Activated CD4-positive, alpha-beta memory T cell treated with anti-CD3 and anti-CD28 coated beads, Interleukin-2, amount 10 ng/mL, durations not matched to agents 7 days and 5 days (primary cell): ENCODE measurements at places on chromosomes 6 and 20.
A peak's percentile ranks its signal among the peaks of the same experiment; 100 is the strongest.

- DNase-seq = peak; percentile 29
These were observed 66.4 kb upstream of the PDE10A start for GRCh38 chr6:165729307-165729936.

GRCh38 chr6:98323605-98324004, 510.8 kb upstream of the POU3F2 start:
- no peak for DNase-seq

GRCh38 chr6:7033202-7033601, 74.6 kb upstream of the RREB1 start:
- DNase-seq = no peak

- DNase-seq = peak; percentile 87
These were observed 12.5 kb downstream of the PRDM1 start for GRCh38 chr6:106098383-106099234.

- no peak for DNase-seq
These were observed 25.1 kb upstream of the TAF8 start for GRCh38 chr6:42025066-42025844.

DNA sequence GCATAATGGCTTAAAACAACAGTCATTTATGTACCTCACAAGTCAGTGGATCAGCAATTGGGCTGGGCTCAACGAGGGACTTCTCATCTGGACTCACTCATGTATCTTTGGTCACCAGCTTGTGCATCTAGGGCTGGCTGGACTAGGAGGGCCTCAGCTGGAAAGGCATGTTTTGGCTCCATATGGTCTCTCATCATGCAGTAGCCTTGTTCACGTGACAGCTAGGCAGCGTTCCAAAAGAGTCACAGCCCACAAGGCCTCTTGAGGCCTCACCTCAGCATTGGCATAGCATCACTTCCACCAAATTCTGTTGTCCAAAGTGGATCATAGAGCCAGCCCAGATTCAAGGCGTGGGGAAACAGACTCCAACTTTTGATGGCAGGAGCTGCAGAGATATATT, 110.1 kb downstream of the MAFB start:
- no peak for DNase-seq

- peak; percentile 49 for DNase-seq
These were observed 36.6 kb upstream of the LTV1 start for GRCh38 chr6:143806282-143807102.

DNA sequence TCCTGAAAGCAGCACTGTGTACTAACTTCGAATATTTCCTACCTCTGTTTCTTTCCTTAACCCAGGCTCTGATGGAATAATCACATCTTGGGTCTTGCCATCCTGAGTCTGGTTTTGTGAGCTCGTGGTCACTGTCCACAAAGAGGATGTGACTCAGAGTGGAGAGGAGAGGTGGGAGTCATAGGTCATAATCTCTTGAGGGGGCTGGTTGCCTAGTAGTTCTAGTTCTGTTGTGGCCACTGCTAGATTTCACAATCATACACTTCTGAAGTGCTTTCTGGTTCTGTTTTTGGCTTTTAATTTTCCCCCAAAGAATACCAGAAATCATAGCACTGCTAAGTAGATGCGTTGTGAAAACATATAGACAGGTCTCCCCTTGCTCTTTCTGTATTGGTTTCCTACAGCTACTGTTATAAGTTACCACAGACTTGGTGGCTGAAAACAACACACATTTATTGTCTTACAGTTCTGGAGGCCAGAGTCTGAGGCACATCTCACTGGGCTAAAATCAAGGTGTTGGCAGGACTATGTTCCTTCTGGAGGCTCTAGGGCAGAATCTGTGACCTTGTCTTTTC, 102.8 kb downstream of the NRSN1 start:
- DNase-seq = no peak

DNA sequence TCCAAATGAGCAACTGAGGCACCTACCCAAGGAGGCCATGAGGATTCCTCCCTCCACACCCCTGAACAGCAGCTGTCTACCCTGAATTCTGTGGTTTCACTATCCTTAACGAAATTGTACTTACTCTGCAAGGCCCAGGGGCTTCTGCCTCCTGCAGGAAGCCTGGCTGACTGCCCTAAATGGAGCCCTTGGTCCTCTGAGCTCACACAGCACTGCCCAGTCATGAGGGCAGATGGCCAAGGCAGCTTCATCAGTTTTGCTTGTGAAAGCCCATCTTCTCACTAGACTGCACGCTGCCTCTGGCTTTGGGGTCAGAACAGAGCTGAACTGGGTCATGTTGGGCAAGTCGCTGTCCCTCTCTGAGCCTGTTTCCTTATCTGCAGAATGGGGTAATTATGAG, 26.4 kb upstream of the SIRPA start:
- no peak for DNase-seq

DNA sequence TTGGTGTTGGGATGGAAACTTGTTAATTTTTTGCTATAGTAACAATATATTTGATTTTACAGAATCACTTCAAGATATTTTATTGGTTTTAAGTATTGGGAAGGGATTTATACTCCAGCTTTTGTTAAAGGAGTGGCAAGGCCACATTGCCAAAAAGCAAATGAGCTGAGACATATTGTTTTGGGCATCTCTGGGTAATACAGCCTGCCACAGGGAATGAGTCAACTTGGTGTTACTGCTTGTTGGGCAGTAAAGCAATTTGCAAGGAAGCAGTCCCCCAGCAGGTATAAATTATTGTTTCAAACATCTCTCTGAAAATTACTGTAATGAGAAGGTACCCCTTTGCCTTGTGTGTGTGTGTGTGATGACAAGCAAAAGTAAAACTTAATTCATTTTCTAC, 868.3 kb upstream of the FLRT3 start:
- DNase-seq = no peak

DNA sequence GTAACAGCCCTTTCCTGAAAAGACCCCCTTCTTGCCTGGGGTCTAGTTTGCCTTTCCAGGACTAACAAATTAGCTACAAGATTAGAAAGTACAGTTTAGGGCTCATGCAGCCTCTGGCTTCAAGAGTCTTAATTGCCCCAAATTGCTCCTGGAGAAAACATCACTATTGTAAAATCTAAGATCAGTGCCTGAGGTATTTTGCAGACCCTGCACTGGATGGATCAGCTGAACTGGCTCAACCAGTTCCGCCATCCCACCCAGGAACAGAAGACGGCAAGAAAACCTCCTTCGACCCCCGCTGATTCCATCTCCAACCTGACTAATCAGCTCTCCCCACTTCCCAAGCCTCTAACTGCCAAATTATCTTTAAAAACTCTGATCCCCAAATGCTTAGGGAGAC, 236.5 kb upstream of the KCNG1 start:
- no peak for DNase-seq

- DNase-seq = no peak
These were observed 69.0 kb upstream of the MLN start for GRCh38 chr6:33872761-33873160.

DNA sequence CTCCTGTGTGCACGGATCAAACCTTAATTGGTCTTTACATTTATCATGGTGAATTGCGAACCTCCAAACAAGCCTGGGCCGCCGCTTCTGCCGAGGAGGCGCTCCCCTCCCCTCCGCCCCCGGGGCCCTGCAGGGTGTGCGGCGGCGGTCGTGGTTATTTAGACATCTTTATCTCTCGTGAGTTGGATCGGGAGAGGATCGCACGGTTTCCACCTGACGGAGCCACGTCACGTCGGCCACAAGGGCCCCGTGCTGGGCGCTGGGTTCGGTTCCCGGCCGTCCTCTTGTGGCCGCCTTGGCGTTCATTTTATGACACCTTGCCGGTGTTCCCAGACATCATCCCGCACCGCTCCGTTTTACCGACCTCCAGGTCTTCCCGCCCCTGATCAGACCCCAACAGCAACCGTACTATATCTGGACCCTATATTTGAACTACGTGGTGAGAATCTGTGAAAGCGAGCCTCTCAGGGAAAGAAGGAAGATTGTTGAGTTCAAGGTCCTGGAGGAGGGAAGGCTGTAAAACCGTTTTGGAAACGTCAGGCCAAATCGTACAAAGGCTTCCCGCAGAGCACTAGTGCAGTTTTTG, 1.3 kb upstream of the CNR1 start:
- no peak for DNase-seq

DNA sequence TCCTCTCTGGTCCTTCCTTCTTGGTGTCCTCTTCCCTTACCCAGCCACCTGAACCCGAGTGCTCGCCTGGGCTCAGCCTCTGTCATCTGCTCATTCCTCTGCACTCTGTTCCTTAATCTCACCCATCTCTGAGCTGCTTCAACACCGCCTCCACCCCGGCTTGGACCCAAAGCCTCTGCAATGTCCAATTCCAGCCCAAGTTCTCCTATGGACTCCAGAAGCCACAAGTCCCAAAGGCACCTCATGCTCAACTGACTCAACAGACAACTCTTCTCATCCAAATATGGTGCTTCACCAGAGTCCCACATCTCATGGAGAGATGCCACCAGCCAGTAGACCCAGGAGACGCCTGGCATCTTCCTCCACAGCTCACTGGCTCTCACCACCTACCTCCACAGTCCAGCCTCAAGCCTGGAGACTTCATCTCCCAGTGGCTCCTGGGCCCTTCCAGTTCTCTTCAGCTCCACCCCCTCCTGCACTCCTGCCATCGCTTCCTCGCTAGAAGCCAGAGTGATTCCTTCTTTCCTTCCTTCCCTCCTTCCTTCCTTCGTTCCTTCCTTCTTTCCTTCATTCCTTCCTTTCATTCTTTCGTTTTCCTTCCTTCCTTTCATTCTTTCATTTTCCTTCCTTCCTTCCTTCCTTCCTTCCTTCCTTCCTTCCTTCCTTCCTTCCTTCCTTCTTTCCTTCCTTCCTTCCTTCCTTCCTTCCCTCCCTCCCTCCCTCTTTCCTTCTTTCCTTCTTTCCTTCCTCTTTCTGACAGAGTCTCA, 40.9 kb upstream of the NNAT start:
- no peak for DNase-seq

DNA sequence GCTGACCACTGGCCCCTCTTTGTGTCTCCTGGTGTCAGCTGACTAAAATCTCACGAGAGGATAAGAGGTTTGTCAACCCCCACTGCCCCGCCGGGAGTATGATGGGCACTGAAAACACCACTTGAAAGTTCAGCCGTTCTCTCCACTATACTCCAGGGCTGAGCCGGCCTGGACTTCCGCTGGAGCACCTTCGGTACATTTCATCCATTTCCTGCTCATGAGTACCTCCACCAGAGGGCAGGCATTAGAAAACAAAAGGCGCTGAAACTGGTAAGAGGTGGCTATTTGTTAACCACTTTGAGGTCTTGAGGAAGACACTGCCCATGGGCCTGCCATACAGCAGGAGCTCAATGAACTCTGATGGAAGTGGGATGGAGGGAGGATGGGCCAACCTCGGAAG, 17.9 kb upstream of the ANKRD60 start:
- DNase-seq = no peak

DNA sequence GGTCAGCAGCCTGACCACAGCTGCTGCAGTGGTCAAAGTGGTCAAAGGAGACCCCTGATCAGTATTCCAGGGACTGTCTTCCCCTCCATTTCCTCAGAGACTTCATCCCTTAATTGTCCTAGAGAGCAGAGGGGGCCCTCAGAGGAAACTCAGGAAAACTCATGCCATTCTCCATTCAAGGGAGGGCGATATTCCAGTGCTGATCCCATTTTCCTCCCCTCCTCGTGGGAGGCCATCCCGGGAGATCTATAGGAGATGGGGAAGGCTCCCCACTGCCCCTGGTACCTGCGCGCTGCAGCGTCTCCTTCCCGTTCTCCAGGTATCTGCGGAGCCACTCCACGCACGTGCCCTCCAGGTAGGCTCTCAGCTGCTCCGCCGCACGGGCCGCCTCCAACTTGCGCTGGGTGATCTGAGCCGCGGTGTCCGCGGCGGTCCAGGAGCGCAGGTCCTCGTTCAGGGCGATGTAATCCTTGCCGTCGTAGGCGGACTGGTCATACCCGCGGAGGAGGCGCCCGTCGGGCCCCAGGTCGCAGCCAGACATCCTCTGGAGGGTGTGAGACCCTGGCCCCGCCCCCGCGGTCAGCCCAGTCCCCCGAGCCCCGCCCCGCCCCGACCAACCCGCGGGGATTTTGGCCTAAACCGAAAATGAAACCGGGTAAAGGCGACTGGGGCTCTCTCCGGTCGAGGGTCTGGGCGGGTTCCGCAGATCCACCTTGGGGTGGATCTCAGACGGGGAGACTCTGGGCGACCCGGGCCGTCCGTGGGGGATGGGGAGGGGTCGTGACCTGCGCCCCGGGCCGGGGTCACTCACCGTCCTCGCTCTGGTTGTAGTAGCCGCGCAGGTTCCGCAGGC, 878 bp downstream of the HLA-C start:
- peak; percentile 87 for DNase-seq

DNA sequence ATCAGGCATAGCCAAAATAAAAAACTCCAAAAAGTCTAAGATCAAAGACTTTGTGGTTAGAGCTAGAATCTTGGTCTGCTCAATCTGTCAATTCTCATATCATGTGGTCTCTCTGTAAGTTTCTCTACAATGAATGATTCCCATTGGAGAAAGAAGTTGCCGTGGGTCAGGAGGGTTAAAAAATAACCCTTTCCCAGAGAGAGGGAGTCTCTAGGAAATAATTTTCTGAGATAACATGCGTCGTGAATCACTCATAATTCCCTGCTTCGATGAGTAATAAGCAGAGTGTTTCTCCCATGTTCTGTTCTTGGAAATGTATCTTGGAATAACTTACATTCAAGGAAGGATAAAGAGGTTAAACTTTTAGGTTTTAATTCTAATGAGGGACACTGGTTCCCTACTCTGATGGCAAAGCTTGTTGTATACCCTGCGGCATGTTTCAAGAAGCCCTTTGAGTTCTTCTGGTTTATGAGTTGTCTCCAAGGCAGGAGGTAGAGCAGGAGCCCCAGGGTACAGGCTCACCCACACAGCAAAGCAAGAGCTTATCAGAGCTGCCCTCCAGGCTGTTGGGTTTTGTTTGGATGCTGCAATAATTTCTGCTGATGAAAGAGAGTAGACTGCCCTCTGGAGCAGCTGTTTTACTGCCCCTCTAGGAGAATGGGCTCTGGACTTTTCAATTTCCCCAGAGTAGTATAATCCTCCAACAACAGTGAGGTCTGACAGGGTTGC, 599.1 kb downstream of the QKI start:
- DNase-seq = no peak

DNA sequence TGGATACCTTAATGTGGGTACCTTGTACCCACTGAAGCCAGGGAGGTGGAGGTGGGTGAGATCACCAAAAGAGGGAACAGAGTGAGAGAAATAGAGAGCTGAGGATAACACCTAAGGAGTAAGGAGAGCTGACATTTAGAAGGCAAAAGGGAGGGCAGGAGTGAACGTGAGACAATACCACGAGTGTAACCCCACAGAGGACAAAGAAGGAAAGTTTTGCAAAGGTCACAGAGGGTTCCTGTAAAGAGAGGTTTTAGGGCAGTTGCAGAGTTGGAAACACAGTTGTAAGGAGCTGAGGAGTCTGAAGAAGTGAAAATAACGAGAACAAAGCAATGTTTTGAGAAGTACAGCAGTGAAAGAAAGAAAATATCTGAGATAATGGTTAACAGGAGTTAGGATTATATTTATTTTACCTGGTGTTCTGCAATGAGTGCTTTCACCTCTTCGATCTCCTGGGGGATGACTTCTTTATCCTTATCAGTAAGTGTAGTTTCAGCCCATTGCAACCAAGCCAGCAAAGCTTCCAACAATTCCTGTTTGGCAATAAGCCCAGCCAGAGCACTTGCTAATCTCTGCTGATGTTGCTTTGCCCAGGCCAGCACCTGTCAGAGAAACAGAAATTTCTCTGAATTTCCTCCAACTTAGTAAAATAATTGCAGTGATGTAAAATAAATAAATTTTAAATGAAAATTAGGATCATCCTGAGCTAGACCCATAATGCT, 166.8 kb downstream of the DST start:
- DNase-seq = no peak
